GF-D8 (cell line): ENCODE measurements at places on chromosomes 13 and 19.

- no peak for DNase-seq
These were observed 27.9 kb downstream of the MIPEP start for GRCh38 chr13:23861310-23861709.

DNA sequence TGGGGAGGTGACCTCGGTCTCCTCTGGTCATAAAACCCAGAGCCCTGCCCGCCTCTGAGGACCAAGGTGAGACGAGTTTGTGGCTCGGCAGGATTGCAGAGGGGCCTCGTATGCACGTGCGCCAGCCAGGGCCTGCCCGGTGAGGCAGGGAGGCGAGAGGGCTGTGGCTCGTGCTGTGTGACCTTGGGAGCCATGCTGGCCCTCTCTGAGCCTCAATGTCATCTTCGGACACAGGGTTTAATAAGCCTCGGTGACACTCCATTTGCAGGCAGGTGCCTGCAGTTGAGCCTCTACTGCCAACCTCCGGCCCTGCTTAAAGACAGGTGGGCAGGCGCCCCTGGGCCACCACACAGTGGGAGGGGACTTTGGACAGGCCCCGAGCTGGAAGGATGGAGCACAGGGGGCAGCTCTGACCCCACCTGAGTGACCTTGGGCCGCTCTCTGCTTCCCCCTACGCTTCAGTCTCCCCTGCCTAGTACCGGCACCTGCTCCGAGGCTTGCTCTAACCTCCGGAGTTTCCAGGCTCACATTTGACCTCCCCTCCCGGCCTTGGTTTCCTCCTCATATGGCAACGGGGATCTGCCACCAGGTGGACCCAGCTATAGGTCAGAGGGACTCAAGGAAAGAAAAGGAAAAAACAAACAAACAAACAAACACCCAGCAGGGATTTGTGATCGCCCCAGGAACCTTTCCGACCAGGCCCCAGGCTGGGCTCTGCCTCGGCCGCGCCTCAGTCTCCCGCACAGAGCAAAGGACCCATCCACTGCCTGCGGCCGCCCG is 3.1 kb downstream of the ZBTB7A start:
- DNase-seq, result no peak

- no peak for DNase-seq
These were observed 163.0 kb downstream of the FGF9 start for GRCh38 chr13:21833921-21834320.

DNA sequence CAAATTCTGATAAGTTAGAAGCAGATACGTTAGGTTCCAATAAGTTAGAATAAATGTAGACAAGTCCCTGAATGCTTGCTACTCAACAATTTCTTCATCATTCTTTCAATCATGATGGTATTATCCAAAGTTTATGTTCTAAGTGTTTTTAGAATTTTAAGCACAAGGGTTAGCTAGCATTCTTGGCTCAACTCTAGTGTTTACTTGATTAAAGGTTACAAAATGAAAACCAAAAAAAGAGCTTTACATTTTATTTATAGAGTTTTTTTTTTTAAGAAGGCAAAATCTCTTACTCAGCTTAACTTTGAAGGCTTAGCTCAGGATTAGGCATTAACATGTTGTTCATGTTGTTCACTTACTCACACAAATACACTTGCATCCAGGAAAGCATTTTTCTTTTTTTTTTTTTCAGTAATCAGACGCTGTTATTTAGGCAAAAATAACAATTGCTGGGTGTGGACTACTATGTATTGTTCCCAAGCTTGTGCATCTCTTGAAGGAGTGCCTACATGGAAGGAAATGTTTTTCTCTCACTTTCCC is 420.6 kb downstream of the DCT start:
- DNase-seq, result no peak

GRCh38 chr13:36921631-36922301 is 1.7 kb upstream of the SMAD9 start:
- no peak for DNase-seq

GRCh38 chr19:51386882-51387520 is 773 bp downstream of the LIM2 start:
- DNase-seq, result no peak
